ENCODE measurements at places on chromosomes 2 and 18.

DNA sequence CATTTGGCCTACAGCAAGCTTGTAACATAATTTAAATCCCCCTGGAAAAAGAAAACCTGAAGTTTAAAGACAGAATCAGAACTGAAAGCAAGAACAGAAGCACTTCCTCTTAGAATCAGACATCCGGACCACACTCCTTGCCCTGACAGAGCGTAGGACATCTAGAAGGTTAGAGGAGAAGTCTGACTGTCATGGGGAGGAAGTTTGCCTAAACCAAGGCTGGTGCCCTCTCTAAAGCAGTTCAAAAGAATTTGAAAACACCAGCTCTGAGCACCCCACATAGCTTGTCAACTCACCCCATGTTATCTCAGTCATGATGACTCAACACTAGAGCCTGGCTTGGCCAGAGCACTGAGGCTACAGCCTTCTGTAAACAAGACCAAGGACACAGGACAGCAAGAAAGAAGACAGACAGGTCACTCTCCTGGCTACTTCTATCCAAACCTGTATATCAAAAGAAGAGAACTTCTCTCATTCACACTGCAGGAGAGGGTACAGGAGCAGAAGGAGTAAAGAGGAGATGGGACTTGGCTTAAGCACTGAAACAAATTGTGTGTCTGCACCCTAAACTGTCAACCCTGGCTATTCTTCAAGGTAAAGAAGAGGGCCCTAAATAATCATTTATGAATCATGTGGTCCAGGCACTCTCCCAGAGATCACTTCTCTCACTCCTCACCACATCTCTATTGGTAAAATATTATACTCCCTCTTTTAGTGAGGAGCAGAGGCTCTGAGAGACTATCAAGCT, 198.6 kb downstream of the MEMO1 start:
- peak; percentile 86 for DNase-seq

- DNase-seq, result no peak
These were observed 35.9 kb upstream of the NARS1 start for GRCh38 chr18:57657542-57657941.

- DNase-seq, result no peak
These were observed 6.6 kb downstream of the D2HGDH start for GRCh38 chr2:241741016-241741415.

DNA sequence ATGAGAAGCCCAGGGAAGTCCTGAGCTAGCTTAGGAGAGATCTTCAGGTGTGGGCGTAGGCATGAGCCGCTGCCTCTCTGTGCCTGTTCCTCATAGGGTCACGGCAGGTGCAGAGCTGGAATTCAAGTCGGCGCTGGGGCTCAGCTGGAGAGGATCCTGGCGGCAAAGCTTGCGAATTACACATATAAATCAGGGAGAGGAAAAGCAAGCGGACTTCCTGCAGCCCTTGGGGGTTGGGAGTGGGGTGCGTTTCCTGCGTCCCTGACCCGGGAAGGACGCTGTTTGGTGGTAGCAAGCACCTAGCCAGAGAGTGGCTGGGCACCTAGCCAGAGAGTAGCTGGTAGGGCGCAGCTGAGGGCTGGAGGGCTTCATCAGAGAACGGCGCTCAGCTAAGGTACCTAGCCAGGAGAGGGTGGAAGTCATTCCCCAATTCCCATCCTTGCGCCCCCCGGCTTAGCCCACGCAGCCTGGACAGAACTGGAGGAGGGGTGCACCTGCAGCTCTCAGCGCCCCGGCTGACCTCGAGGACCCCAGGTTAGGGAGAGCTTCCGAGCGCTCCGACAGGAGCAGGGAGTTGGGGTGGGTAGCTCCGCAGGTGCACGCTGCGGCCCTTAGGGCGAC, 459 bp upstream of the EFR3B start:
- no peak for DNase-seq

- peak; percentile 67 for DNase-seq
These were observed 47.0 kb downstream of the IWS1 start for GRCh38 chr2:127479219-127479825.

DNA sequence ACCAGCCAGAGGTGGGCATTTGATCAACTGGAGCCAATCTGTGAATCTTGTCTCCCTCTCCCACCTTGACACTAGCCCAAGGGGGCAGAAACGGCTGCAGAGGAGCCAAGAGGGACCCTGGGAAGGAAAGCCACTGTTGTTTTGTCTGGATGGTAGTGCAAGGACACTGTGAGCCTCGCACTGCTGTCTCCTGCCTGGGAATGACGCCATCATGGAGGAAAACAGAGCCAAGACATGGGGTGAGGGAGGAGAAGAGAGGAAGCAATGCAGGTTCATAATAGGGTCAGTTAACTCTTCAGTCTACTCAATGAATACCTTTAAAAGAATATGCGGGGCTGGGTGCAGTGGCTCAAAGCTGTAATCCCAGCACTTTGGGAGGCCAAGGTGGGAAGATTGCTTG, 231.1 kb upstream of the AGAP1 start:
- no peak for DNase-seq

DNA sequence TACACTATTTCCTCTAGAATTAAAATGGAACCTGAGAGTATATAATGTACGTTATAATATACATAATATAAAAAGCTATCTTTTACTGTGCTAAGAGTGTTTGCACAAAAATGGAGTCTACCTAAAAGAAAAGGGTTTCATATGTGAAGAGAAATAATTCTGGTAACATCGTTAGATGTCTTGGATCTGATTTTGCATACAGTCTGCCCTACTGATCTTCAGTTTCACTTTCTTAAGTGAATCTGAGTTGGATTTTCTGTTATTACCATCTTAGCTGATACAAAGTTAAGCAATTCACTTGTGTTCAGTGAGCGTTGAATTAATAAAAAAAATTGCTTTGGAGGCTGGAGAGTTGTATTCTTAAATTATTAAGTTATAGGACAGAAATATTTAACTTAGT, 502.1 kb upstream of the TMEFF2 start:
- no peak for DNase-seq

GRCh38 chr2:19631871-19632270, 269.9 kb downstream of the TTC32 start:
- DNase-seq, result no peak

GRCh38 chr2:159637988-159638501, 21.7 kb upstream of the BAZ2B start:
- no peak for DNase-seq
